ENCODE measurements at places on chromosomes 7 and 10.

- no peak for DNase-seq
Observed at GRCh38 chr10:72461085-72461484, 106.4 kb upstream of the DNAJB12 start.

- no peak for DNase-seq
Observed at GRCh38 chr7:23002698-23003097, 11.2 kb downstream of the HYCC1 start.

GRCh38 chr7:13508586-13508985 lies 480.9 kb downstream of the ETV1 start:
- DNase-seq = peak; percentile 4

DNA sequence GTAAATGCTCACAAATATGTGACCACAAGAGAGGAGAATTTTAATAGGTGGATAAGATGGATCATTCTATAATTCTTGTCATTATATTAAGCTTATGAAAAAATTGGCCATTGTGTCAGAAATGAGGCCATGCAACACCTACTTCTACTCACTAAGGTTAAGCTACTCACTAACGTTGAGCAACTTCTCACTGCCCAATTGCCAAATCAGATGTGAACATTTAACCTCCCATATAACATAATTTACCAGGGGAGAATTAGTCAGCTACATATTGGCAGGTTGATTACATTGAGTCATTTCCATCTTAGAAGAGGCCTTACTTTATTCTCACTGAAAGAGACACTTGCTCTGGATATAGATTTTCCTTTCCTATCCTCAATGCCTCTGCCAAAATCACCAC lies 211.2 kb upstream of the DGKB start:
- DNase-seq = peak; percentile 27

GRCh38 chr7:47092336-47092735 lies 489.6 kb downstream of the TNS3 start:
- peak; percentile 58 for DNase-seq

DNA sequence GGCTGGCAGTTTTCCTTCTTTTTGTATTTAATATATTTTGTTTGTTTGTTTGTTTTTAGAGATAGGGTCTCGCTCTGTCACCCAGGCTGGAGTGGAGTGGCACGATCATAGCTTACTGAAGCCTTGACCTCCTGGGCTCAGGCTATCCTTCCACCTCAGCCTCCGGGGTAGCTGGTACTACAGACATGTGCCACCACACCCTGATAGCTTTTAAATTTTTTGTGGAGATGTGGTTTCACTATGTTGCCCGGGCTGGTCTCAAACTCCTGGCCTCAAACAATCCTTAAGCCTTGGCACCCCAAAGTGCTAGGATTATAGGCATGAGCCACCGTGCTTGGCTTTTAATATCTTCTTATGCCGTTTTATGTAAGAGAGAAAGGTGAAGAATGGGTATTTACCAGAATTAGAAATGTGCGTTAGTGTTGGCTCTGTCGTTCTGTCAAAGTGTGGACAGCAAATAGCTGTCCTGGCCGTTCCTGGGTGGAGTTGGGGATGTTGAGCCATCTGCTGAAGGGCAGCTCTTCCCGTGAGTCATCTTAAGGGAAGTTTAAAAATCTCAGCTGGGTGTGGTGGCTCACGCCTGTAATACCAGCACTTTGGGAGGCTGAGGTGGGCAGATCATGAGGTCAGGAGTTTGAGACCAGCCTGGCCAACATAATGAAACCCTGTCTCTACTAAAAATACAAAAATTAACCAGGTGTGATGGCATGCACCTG lies 14.8 kb downstream of the OGDH start:
- DNase-seq = peak; percentile 87

GRCh38 chr7:88316456-88316855 lies 9.8 kb upstream of the STEAP4 start:
- DNase-seq = no peak

GRCh38 chr10:63744060-63744941 lies 223.1 kb downstream of the REEP3 start:
- DNase-seq = peak; percentile 73

- peak; percentile 56 for DNase-seq
Observed at GRCh38 chr10:22230158-22230833, 12.5 kb upstream of the EBLN1 start.

GRCh38 chr7:145489609-145490008 lies 627.0 kb upstream of the CNTNAP2 start:
- DNase-seq = no peak

- DNase-seq = no peak
Observed at GRCh38 chr7:32102432-32102873, 32.2 kb upstream of the PDE1C start.

DNA sequence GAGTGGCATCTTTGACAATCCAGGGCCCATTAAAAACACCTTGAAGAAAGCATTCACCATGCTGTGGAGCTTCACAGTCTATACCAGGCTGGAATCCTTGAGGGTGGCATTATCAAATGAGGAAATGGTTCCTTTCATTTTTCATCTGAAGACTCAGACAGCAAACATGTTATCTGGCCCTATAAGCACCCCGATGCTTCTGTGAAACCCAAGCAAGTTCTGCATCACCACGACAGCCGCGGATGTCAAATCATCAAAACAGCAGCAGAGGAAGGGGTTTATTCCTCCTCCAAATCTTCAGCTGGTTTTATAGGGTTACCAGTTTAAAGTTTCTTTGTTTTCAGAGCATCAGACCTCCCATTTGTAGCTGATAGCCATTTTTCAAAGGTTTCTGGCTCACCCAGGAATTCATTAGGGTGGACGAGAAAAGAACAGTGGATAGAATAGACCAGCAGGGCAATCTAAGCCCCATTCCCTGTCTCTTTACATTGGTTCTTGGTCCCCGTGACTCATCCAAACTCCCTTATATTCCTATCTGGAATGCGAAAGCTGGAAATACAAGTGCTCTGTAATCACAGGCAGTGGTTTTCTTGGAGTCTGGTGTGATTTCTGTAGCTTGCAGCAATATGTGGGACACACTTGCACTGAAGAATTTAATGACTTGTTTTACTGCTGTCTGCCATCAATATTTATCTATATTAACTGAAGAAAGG lies 217.9 kb downstream of the SKAP2 start:
- DNase-seq = no peak

DNA sequence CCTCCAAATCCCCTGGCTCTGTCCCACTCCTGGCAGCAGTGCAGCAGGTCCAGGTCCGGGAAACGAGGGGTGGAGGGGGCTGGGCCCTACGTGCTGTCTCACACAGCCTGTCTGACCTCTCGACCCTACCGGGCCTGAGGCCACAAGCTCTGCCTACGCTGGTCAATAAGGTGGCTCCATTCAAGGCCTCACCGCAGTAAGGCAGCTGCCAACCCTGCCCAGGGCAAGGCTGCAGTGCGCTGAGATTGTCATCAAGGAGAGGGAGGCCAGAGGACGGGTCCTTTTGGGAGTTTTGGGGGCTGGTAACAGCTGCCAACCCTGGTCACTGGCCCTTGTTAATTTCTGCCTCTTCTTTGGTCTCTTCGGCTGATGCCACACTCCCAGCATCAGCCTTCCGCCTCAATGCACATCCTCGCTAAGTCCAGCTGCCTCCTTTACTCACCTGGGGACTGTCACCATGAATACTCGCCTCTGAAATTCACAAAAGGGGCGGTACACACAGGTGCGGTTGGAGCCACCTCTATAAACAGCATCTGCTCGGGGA lies 3.5 kb downstream of the EPO start:
- DNase-seq = no peak

- DNase-seq = no peak
Observed at GRCh38 chr10:13597909-13598308, 11.1 kb downstream of the PRPF18 start.

DNA sequence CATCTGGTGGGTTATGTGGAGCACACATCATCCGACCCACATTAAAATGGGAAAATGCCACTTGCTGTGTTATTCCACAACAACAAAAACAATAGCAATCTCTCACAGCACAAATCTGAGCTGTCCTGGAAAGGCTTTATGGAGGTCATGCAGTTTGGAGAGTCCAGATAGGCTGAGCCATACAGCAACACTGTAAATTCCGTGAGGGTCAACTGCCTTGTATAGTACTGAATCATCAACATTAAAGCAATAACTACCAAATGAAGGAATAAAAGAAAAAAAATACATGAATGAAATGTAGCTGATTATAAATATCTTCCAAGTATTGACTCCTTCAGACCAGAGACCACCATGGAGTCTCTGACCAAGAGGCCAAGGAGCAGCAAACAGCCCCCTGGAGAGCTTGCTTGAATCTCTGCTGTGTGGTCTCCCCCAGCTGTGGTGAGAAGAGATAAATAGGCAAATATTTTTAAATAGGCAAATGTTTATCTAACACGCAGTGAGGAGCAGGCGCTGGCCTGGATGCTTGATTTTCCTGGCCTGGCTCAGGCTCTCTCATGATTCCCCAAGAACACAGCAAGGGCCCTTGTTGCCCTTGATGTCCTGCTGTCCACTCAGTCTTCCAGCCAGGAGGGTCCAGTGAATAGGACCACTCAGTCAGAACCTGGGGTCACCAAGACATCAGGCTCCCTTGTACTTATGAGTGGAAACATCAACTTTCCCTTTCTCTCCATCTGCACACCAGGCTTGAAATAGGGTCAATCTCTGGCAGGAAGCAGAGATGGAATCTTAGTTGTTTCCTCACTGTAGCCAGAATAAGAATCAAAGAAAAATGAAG lies 1021.3 kb downstream of the XPNPEP1 start:
- peak; percentile 36 for DNase-seq

DNA sequence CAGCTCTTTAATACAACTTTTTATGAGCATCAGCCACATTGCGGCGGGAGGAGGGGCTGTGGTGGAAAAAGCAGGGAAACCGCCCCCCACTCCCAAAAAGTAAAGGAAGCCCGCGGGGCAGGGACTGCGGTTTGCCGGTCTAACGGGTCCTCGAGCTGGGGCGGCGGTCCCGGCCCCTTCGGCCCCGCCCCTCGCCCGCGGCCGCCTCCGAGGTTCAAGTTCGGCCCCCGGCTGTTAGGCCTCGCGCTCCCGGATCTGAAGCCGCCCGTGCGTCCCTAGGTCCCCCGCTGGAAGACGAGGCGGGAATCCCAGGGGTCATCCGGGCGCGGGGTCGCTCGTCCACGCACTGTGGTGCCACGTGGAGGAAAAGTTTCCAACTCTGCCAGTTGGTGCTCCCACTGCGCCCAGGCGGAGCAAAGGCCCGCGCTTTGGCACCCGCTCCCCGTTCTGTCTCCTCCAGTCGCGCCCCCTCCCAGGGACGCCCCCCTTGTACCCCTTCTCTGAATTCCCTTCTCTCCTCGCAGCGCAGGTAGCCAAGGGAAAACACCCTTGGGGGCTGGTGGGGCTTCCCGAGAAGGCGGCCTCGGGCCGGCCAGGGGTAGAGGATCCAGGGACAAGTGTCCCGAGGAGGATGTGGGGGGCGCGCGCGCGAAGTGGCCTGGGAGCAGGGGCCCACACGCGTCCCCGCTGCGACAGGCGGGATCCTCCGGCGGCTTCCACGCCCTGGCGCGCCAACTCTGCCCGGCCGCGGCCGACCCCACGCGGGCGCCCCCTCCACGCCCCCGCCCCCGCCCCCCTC lies 798 bp upstream of the AUTS2 start:
- DNase-seq = peak; percentile 42

DNA sequence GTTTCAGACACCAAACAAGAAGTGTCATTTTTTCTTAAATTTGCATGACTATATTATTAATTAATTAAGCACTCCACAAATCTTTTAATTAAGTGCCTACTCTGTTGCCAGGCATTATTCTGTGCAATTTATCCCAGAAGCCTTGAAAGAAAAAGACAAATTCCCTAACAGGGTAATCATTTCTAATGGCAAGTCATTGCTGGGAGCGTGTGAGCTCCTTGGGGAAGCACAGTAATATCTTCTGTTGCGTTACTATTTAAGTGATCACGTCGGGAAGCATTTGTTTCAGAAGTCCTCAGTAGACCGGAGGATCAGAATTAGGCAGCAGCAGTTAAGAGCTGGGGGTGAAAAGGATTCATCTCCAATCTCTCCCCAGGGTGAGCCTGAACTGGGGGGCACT lies 276.8 kb upstream of the RNF32 start:
- DNase-seq = no peak

- DNase-seq = no peak
Observed at GRCh38 chr10:109187677-109188076, 735.6 kb downstream of the XPNPEP1 start.

- DNase-seq = peak; percentile 66
Observed at GRCh38 chr10:36671607-36672006, 453.8 kb upstream of the ANKRD30A start.

- peak; percentile 73 for DNase-seq
Observed at GRCh38 chr10:112593023-112593422, 146.0 kb downstream of the VTI1A start.

GRCh38 chr7:127683776-127684681 lies 32.0 kb downstream of the SND1 start:
- peak; percentile 57 for DNase-seq

Measured in GM23248 (cell line).